ENCODE measurements at places on chromosomes 11 and 22. TPM values are rescaled to one million over a fixed set of nuclear protein-coding genes. Genes with fewer than 3 reads are reported as not detected.

- DNase-seq, result no peak
These were observed 143.5 kb downstream of the MSANTD4 start for GRCh38 chr11:105878510-105878909.

DNA sequence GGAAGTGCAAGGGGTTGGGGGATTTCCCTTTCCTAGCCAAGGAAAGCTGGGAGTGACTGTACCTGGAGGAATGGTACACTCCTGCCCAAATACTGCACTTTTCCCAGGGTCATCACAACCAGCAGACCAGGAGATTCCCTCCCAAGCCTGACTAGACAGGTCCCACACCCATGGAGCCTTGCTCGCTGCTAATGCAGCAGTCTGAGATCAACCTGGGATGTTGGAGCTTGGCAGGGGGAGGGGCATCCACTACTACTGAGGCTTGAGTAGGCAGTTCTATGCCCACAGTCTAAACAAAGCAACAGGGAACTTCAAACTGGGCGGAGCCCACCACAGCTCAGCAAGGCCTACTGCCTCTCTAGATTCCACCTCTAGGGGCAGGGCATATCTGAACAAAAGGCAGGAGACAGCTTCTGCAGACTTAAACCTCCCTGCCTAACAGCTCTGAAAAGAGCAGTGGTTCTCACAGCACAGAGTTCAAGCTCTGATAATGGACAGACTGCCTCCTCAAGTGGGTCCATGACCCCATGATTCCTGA, 58.5 kb downstream of the SLC22A9 start:
- no peak for DNase-seq

DNA sequence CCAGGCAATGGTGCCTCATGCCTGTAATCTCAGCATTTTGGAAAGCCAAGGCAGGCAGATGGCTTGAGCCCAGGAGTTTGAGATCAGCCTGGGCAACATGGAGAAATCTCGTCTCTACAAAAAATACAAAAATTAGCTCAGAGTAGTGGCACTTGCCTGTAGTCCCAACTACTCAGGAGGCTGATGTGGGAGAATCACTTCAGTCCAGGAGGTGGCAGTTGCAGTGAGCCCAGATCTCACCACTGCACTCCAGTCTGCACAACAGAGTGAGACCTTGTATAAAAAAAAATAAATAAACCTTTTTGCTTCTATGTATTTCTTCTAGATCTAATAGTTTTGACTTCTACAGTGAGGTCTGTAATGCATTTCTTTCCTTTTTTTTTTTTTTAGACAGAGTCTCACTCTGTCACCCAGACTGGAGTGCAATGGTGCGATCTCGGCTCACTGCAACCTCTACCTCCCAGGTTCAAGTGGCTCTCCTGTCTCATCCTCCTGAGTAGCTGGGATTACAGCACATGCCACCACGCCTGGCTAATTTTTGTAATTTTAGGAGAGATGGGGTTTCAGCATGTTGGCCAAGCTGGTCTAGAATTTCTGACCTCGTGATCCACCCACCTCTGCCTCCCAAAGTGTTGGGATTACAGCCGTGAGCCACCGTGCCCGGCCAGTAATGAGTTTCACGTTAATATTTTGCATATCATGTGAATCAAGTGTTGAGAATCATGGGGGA, 18.1 kb upstream of the RDX start:
- DNase-seq, result no peak

DNA sequence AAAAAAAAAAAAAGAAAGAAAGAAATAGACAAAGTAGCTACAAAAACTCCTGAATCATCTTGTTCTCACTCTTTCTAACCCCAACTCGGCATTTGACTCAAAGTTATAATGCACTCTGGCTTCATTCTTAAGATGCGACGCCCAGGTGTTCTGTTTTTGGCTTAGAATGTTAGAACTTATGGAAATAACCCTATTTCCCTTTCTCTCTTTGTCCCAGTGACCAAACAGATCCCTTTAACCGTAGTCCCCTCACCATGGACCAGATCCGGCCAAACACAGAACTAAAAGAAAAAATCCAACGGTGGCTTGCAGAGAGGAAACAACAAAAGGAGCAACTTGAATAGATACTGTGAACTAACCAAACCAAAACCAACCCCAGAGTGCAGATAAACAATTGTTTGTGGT, 5.3 kb upstream of the ATP5MG start:
- no peak for DNase-seq

MS4A15 gene
- 113 TPM for total RNA-seq

TRIM6 gene
- 3.7 TPM for total RNA-seq

All from lower lobe of right lung (tissue), 2 donors.